Mesenchymal stem cell (in vitro differentiated cells and primary cell): ENCODE measurements at places on chromosomes 3 and 15.

DNA sequence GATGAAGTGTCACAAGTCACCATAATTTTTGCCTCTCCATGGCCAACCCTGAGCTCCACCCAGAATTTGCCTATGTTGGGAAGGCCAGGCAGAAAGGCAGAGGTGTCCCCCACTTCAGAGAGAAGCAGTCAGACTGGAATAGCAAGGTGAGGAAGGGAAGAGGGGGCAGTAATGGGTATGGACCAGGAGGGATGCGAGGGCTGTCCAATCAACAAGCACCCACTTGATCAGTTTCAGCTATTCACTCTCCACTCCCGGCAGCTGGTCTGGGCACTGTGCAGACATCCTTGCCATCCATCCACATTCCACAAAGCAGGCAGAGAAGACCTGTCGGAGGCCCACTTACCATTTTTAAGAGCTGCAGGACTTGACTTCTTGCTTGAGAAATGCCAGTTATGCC lies 43.5 kb upstream of the CTNNB1 start:
- H3K27ac ChIP-seq, result no peak overlapping the region
- no peak overlapping the region for H3K4me3 ChIP-seq
- peaks cover 6% of the 10 kb centered on the region for H3K27me3 ChIP-seq

- H3K4me3 ChIP-seq, result no peak overlapping the region
- no peaks in the 10 kb centered on the region for H3K36me3 ChIP-seq
- H3K27ac ChIP-seq, result no peak overlapping the region
- DNase-seq, result no peak
- H3K4me1 ChIP-seq, result peaks cover 13% of the 10 kb centered on the region
Measured at GRCh38 chr3:50193286-50193685, 1.9 kb downstream of the GNAT1 start.

DNA sequence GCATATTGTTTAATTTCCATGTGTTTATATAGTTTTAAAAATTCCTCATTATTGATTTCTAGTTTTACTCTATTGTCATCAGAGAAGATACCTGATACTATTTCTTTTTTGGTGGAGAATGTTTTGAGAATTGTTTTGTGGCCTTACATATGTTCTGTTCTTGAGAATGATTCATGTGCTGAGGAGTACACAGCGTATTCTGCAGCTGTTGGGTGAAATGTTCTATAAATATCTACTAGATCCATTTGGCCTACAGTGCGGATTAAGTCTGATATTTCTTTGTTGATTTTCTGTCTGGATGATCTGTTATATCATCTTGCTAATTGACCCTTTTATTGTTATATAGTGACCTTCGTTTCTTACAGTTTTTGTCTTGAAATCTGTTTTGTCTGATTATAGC lies 109.7 kb downstream of the UBE2E2 start:
- no peaks in the 10 kb centered on the region for H3K27me3 ChIP-seq
- H3K36me3 ChIP-seq, result peaks cover 5% of the 10 kb centered on the region
- H3K4me3 ChIP-seq, result no peak overlapping the region
- H3K4me1 ChIP-seq, result peaks cover 3% of the 10 kb centered on the region

- H3K4me1 ChIP-seq, result peaks cover 3% of the 10 kb centered on the region
- DNase-seq, result peak; percentile 98
- H3K36me3 ChIP-seq, result peaks cover 59% of the 10 kb centered on the region
- H3K27me3 ChIP-seq, result no peaks in the 10 kb centered on the region
- H3K27ac ChIP-seq, result peak overlapping the region; percentile 78
- peak overlapping the region; percentile 59 for H3K4me3 ChIP-seq
Measured at GRCh38 chr3:9976721-9977709, 9.6 kb downstream of the EMC3 start.

DNA sequence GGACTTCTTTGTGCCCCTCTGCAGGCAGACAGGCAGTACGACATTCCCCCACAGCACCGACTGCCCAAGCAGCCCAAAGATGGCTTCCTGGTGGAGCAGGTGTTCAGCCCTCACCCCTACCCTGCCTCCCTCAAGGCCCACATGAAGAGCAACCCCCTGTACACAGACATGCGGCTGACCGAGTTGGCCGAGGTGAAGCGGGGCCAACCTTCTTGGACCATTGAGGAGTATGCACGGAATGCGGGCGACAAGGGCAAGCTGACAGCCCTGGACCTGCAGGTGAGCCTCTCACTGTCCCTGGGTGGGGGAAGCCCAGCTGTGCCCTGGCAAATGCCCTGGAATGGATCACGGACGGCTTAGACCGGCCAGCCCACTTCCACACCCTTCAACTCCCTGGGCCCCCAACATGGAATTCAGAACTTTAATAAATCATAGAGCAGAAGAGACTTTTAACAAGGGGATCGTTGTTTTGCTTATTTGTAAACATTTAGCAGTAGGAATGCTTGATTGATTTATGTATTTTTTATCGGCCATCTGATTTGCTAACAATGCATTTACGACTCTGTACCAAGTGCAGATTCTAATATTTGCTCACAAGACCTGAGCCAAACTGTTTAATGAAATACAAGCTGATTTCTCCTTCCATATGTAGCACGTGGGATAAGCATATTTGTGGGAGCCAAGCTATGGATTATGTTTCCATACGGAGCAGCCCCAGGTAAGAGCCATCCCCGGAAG lies 31.1 kb downstream of the MINAR1 start:
- no peak overlapping the region for H3K27ac ChIP-seq
- peaks cover 3% of the 10 kb centered on the region for H3K36me3 ChIP-seq
- no peaks in the 10 kb centered on the region for H3K4me1 ChIP-seq
- no peaks in the 10 kb centered on the region for H3K27me3 ChIP-seq

GRCh38 chr15:73844356-73844755 lies 29.0 kb upstream of the TBC1D21 start:
- no peaks in the 10 kb centered on the region for H3K4me1 ChIP-seq
- H3K36me3 ChIP-seq, result no peaks in the 10 kb centered on the region
- no peak overlapping the region for H3K4me3 ChIP-seq

GRCh38 chr3:170848292-170848917 lies 21.6 kb downstream of the RPL22L1 start:
- no peaks in the 10 kb centered on the region for H3K27me3 ChIP-seq
- H3K4me1 ChIP-seq, result no peaks in the 10 kb centered on the region
- H3K27ac ChIP-seq, result no peak overlapping the region

- no peaks in the 10 kb centered on the region for H3K36me3 ChIP-seq
- H3K4me1 ChIP-seq, result peaks cover 13% of the 10 kb centered on the region
- no peak overlapping the region for H3K4me3 ChIP-seq
- peaks cover 47% of the 10 kb centered on the region for H3K27me3 ChIP-seq
- no peak overlapping the region for H3K27ac ChIP-seq
- peak; percentile 40 for DNase-seq
Measured at GRCh38 chr15:34799149-34800101, 4.1 kb upstream of the ACTC1 start.
